CD8-positive, alpha-beta memory T cell (primary cell): ENCODE measurements at places on chromosomes 2 and 18. TPM values are rescaled to one million over a fixed set of nuclear protein-coding genes. Genes with fewer than 3 reads are reported as not detected.

The CNOT9 gene
- total RNA-seq = 131 TPM

The CAVIN2 gene
- not detected for total RNA-seq

The RBMS1 gene
- 48.8 TPM for total RNA-seq

The LAMA1 gene
- not detected for total RNA-seq

The SOCS6 gene
- total RNA-seq = 1.2 TPM

GRCh38 chr18:76592981-76593381 lies 97.9 kb upstream of the ZNF516 start:
- no peak for DNase-seq

DNA sequence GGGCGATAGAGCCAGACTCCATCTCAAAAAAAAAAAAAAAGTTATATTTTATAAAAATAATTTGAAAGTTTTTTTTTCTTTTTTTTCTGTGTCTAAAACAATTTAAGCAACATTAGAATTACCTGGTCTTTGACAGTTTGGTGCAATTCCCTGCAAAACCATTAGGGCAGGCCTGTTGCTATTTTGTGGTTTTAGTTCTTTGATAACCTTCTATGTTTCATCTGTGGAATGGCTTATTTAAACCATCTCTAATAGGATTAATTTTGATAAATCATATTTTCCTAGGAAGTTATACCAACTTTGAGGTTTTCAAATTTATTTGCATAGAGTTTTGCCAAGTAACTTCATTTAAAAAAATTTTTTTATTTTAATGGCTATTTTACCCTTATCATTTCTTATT lies 141.2 kb upstream of the TWIST2 start:
- no peak for DNase-seq
